CD4-positive, CD25-positive, alpha-beta regulatory T cell (primary cell): ENCODE measurements at places on chromosomes 1 and 21. TPM values are rescaled to one million over a fixed set of nuclear protein-coding genes. Genes with fewer than 3 reads are reported as not detected.

DNA sequence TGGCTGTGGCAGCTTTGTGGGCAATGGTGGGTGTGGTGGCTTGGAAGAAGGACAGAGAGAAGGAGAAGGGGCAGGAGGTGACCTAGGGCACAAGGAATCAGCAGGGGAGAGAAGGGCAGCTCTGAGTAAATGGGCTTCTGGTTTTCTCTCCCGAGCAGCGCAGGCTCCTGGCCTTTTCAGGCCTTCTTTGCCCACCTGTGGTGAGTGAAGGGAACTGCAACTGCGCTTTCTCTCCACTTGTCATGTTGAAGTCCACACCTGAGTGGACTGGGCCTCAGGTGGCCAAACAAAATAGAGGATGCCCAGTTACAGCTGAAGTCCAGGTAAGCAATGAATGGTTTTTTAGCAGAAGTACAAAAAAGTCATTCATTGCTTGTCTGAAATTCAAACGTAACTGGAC lies 29.4 kb upstream of the KCNA10 start:
- H3K27me3 ChIP-seq: peaks cover 19% of the 10 kb centered on the region
- H3K27ac ChIP-seq: no peak overlapping the region
- H3K36me3 ChIP-seq: no peaks in the 10 kb centered on the region
- no peaks in the 10 kb centered on the region for H3K4me1 ChIP-seq
- DNase-seq: peak; percentile 12

GRCh38 chr1:112396653-112397471 lies 848 bp downstream of the CTTNBP2NL start:
- H3K4me3 ChIP-seq: peak overlapping the region; percentile 87
- H3K36me3 ChIP-seq: no peaks in the 10 kb centered on the region
- DNase-seq: no peak
- peaks cover 28% of the 10 kb centered on the region for H3K4me1 ChIP-seq
- no peaks in the 10 kb centered on the region for H3K27me3 ChIP-seq

GRCh38 chr1:93566227-93566626 lies 115.4 kb downstream of the BCAR3 start:
- no peak overlapping the region for H3K4me3 ChIP-seq
- no peak for DNase-seq
- H3K4me1 ChIP-seq: no peaks in the 10 kb centered on the region
- no peaks in the 10 kb centered on the region for H3K36me3 ChIP-seq
- no peaks in the 10 kb centered on the region for H3K27me3 ChIP-seq

DNA sequence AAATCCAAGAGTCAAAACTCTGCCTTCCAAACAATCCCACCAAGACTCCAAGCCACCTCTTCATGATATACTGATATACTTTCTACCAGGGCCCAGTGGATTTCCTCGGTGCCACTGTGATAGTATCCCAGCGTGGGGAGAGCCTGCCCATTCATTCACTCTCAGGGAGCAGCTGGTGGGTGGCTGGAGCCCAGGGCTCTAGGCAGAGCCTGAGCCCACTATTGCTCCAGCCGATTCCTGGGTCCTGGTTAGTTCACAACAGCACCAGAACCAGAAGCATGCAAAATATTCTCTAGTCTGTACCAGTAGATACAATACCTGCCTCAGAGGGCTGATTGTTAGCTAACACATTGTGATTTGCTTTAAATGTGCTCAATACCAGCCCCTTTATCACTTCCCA lies 831 bp downstream of the CSRP1 start:
- no peak for DNase-seq
- H3K27ac ChIP-seq: no peak overlapping the region
- H3K4me1 ChIP-seq: peaks cover 27% of the 10 kb centered on the region
- peak overlapping the region; percentile 87 for H3K4me3 ChIP-seq

The CEP350 gene
- total RNA-seq: 69.9 TPM

DNA sequence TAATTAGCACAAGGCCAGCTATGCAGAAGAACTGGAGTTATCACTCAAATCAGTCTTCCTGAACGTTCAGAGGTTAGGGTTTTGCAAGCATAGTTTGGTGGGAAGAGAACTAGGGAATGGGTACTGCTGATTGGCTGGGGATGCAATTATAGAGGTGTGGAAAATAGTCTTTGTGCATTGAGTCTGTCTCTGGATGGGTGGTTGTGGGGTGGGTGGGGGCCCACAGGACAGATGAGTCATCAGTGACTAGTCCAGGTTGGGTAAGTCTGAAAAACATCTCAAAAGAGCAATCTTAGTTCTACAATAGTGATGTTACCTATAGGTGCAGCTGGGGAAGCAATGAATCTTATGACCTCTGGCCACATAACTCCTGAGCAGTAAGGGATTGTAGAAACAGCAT lies 89.7 kb upstream of the HMCN1 start:
- no peak overlapping the region for H3K4me3 ChIP-seq
- no peaks in the 10 kb centered on the region for H3K27me3 ChIP-seq
- H3K36me3 ChIP-seq: no peaks in the 10 kb centered on the region
- H3K4me1 ChIP-seq: peaks cover 38% of the 10 kb centered on the region
- DNase-seq: no peak

DNA sequence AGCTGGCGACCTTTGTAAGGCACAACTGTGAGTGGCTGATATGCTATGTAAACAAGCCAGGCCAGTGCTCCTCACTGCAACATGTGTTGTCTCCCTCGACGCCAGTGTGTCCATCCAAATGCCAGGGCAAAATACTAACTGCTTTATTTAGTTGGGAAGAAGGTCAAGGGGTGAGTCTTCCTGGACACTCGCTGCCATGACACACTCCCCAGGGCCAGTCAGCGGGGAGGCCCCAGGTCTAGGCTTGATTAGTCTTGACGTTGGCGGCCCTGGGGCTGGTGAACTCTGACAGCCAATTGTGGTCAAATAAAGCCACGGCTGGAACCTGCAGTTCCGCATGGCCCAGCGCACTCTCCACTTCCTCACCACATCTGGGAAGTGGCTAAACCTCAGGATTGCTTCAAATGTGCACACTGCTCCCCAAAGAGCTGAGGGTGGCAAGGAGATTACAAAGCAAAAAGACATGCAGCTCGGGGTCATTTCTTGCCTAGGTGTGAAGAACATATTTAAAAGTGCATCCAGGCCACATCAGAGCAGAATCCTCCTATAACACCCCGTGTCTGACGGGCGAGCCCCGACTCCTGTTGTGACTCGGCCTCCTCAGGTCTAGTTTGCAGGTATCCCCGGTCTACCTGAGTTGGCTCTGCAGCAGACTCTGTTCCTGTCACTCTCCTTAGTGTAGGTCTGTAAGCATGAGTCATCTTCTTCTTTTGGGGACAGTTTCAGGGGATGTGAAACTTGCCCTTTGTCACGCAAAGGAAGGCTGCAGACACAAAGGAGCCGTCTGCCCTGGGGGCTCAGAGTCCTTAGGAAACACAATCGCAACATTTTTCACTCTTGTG lies 183.5 kb downstream of the RUNX1 start:
- peaks cover 20% of the 10 kb centered on the region for H3K4me1 ChIP-seq
- H3K27ac ChIP-seq: no peak overlapping the region
- H3K27me3 ChIP-seq: no peaks in the 10 kb centered on the region
- peaks cover 83% of the 10 kb centered on the region for H3K36me3 ChIP-seq
- H3K4me3 ChIP-seq: peak overlapping the region; percentile 26
- no peak for DNase-seq

The SORT1 gene
- 0.86 TPM for total RNA-seq

DNA sequence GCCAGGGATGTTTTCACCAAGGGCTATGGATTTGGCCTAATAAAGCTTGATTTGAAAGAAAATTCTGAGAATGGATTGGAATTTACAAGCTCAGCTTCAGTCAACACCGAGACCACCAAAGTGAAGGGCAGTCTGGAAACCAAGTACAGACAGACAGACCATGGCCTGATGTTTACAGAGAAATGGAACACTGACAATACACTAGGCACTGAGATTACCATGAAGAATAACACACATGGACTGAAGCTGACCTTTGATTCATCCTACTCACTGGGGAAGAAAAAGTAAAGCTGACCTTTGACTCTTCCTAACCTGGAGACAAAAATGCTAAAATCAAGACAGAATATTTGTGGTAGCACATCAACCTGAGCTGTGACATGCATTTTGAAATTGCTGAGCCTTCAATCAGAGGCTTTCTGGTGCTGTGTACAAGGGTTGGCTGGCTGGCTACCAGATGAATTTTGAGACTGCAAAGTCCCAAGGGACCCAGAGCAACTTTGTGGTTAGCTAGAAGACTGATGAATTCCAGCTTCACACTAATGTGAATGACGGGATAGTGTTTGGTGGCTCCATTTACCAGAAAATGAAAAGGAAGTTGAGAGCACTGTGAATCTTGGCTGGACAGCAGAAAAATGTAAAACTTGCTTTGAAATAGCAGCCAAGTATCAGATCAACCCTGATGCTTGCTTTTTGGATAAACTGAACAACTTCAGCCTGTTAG lies 190.4 kb upstream of the KCTD3 start:
- H3K36me3 ChIP-seq: no peaks in the 10 kb centered on the region
- H3K4me3 ChIP-seq: no peak overlapping the region
- DNase-seq: no peak
- H3K27me3 ChIP-seq: no peaks in the 10 kb centered on the region

GRCh38 chr1:11828511-11828910 lies 19.1 kb downstream of the NPPA start:
- peaks cover 67% of the 10 kb centered on the region for H3K36me3 ChIP-seq
- H3K27me3 ChIP-seq: no peaks in the 10 kb centered on the region
- no peaks in the 10 kb centered on the region for H3K4me1 ChIP-seq
- DNase-seq: no peak
- no peak overlapping the region for H3K4me3 ChIP-seq
- H3K27ac ChIP-seq: no peak overlapping the region

The KPRP gene
- total RNA-seq: not detected

The RIPPLY3 gene
- total RNA-seq: not detected

- no peaks in the 10 kb centered on the region for H3K4me1 ChIP-seq
- no peak for DNase-seq
- H3K27me3 ChIP-seq: no peaks in the 10 kb centered on the region
- H3K36me3 ChIP-seq: no peaks in the 10 kb centered on the region
- H3K27ac ChIP-seq: no peak overlapping the region
Measured at GRCh38 chr1:166738873-166739272, 100.4 kb upstream of the POGK start.

GRCh38 chr21:30620080-30620479 lies 347 bp upstream of the KRTAP20-4 start:
- no peak for DNase-seq
- H3K4me1 ChIP-seq: no peaks in the 10 kb centered on the region
- H3K27me3 ChIP-seq: no peaks in the 10 kb centered on the region
- H3K36me3 ChIP-seq: no peaks in the 10 kb centered on the region
- H3K27ac ChIP-seq: no peak overlapping the region

- peaks cover 68% of the 10 kb centered on the region for H3K36me3 ChIP-seq
- no peaks in the 10 kb centered on the region for H3K27me3 ChIP-seq
- H3K4me3 ChIP-seq: no peak overlapping the region
- DNase-seq: no peak
- no peaks in the 10 kb centered on the region for H3K4me1 ChIP-seq
- H3K27ac ChIP-seq: no peak overlapping the region
Measured at GRCh38 chr1:100510451-100510850, 27.5 kb upstream of the GPR88 start.

GRCh38 chr1:21289127-21289526 lies 1.1 kb downstream of the ECE1 start:
- peak overlapping the region; percentile 97 for H3K27ac ChIP-seq
- no peak for DNase-seq
- peak overlapping the region; percentile 71 for H3K4me3 ChIP-seq
- H3K27me3 ChIP-seq: no peaks in the 10 kb centered on the region

- no peaks in the 10 kb centered on the region for H3K27me3 ChIP-seq
- no peaks in the 10 kb centered on the region for H3K36me3 ChIP-seq
- H3K4me3 ChIP-seq: no peak overlapping the region
- DNase-seq: no peak
- H3K4me1 ChIP-seq: peaks cover 3% of the 10 kb centered on the region
Measured at GRCh38 chr1:24699628-24700027, 45.6 kb upstream of the CLIC4 start.

The DIRAS3 gene
- not detected for total RNA-seq

DNA sequence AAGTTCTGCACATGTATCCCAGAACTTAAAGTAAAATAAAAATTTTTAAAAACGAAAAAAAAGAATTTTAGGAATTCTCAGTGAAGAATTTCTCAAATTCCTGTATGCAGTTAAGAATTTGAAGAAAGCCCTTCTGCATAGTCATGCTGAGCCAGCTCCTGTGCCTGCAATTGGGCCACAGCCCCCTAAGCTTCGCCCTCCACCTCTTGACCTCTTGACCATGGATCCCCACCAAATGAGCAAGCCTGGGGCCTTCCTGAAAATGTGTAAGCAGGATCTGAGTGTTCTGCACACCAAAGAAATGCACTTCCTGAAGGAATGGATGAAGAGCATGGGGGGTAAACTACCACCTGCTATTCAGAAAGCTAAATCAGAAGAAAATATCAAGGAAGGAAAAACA lies 52.0 kb downstream of the NBPF6 start:
- no peaks in the 10 kb centered on the region for H3K36me3 ChIP-seq
- H3K27me3 ChIP-seq: peaks cover 34% of the 10 kb centered on the region
- H3K4me1 ChIP-seq: peaks cover 17% of the 10 kb centered on the region
- DNase-seq: no peak
- no peak overlapping the region for H3K4me3 ChIP-seq

DNA sequence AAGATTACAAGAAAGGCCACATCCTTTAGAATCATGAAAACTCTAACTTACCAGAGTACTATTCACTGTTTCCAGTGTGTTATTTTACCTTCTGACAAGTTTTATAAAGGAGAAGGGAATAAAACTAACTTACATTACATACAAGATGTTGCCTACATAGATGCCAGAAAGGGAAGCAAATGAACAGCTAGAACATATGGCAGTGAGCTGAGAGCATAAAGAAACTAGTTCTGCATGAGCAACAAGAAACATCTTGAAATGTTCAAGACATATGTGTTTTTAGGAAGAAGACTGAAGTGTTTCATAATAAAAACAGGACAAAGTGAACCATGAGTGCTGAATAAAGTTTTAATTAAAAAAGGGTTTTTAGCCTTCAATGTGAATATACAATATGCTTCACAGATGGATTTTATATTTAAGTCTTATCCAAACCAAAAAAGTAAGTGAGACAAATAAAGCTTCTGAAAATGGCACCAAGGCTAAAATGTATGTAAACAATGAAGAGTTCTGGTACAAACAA lies 39.4 kb downstream of the SLC5A9 start:
- no peak overlapping the region for H3K4me3 ChIP-seq
- H3K36me3 ChIP-seq: no peaks in the 10 kb centered on the region
- DNase-seq: no peak
- H3K27ac ChIP-seq: no peak overlapping the region

The TNFRSF1B gene
- 252 TPM for total RNA-seq

The FCRLB gene
- total RNA-seq: not detected

DNA sequence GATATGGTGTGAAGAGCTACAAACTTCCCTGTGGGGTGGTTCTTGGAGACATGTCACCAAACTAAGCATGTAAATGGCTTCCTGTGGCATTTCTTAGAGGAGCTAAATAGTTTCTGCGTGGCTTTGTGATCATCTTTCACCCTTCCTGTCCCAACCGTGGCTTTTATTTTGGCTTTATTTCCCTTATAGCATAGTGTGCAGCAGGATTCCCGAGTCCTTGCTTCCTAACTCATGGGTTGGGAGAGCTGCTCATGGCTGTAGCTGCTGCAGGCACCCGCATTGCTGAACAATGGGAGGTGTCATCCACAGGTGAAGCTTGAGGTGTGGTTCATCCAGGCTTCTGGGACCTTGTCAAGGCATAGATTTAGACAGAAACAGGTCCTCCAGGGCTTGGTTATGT lies 192.0 kb downstream of the SDCCAG8 start:
- H3K4me1 ChIP-seq: peaks cover 4% of the 10 kb centered on the region
- DNase-seq: no peak
- H3K4me3 ChIP-seq: no peak overlapping the region
- no peak overlapping the region for H3K27ac ChIP-seq
- no peaks in the 10 kb centered on the region for H3K36me3 ChIP-seq

- no peaks in the 10 kb centered on the region for H3K36me3 ChIP-seq
- H3K27me3 ChIP-seq: no peaks in the 10 kb centered on the region
- DNase-seq: no peak
- no peak overlapping the region for H3K27ac ChIP-seq
- no peak overlapping the region for H3K4me3 ChIP-seq
- H3K4me1 ChIP-seq: no peaks in the 10 kb centered on the region
Measured at GRCh38 chr1:61568460-61569302, 156.3 kb downstream of the TM2D1 start.
